ENCODE measurements at places on chromosomes 11 and 22.
A peak's percentile ranks its signal among the peaks of the same experiment; 100 is the strongest.

- no peak for DNase-seq
These were observed 10.9 kb downstream of the ZMAT5 start for GRCh38 chr22:29755889-29756288.

DNA sequence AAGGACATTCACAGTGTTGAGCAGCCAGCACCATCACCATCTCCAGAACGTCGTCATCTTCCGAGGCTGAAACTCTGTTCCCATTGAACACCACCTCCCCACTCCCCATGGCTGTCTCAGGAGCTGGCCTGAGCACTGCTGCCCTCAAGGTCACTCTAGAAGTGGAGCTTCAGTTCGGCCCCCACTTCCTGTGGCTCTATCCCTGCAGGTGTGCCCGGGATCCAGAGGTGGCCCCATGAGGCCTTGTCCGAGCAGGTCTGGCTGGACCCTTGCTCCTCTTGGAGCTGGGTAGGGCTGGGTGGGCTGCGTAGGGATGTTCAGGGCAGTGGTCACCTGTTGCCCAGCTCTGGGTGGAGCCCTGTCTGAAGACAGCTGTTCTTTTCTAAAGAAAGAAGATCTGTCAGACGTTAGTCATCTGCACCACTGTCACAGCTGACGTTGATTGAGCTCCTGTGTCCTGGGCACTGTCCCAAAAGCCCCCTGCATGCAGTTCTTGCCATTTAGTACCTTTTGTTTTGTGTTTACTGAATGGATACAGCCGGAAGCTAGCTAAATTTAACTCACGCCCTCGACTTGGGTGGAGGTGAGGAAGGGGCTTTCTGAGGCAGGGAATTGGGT, 75.5 kb upstream of the CLDN5 start:
- no peak for DNase-seq

GRCh38 chr22:17588606-17589005, 25.3 kb downstream of the SLC25A18 start:
- no peak for DNase-seq

DNA sequence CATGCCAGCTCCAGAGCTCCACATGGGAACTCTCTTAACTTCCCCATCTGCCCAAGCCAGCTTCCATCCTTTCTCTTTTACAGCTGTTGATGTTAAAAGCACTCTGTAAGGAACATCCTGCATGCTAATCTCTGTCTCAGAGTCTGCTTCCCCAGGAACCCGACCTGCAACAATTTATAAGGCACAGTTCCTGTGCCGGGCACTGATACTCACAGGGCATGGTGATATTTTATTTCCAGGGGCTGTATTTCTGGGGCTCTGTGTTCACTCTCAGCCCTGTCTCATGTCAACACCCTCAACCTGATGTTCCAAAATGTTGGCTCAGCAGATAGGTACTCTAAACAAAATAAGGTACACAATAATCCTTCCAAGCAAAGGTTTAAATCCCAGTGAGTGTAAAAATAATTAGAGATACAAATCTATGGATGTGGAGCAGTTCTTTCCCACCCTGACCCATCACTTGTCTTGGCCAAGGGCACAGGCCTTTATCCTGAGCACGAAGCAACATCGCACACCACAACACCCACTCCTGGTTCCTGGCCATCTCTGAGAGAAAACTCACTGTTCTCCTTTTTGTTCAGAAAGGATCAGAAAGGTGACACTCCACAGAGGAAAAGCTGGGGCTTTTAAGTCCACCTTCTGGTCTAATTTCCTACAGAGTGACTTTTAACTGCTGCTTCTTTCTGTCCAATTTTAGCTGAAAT, 44.8 kb upstream of the C11orf87 start:
- no peak for DNase-seq

DNA sequence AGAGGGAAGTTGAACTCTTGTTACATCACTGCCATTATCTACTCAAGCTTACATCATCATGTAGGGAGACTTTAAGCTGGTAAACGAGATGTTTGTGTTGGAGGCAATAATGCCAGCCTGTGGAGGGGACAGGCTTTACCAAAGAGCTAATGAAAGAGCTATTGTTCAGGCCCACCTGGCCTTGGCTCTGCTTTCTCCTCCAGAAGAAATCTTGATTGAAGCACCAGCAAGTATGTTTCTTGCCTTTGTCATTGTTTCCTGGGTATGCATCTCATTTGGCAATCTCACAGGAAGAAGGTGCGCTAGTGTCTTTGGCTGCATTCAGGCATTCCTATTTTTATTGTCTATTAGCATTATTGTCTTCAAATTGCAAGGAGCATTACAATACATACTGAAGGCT, 16.7 kb upstream of the CARD18 start:
- no peak for DNase-seq

GRCh38 chr22:23401111-23401909, 178.8 kb downstream of the IGLL1 start:
- DNase-seq: no peak

DNA sequence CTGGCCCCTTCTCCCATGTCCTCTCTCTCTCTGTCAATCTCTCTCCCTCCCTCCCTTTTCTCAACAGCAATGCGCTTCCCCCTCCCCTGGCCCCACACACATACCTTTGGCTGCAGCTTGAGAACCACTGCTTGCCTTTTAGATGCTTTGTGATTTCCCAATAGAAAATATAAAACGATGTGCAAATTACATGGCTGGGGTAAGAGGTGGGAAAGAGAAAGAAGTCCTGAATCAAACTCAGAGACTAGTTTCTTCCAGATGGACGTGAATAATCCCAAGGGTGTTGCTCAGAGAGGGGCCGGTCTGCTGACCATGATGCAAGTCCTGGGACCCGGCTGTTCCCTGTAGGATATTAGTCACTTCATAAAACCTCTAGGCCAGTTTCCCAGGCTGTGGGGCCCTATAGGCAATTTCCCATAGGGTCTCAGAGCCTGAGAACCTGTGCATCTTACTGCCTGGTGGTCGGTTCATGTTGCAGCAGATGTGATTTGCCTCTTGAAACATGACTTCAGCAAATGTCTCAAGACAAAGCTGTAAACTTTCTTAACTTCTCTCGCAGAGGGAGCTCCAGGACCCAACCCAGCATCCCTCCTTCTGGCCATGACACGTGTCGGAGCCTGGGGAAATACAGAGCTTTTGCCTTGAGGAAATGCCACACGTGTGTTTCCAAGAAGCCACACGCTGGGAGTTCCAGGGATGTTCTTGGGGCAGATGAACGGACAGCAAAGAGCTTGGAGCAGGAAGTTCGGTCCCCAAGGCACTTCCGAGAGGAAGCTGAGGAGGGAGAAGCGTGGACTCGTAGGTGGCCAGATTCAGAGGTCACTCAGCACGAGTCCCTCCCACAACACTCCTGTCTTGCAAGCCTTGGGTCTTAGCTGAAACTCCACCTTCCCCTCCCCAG, 34.5 kb upstream of the ETS1 start:
- no peak for DNase-seq

DNA sequence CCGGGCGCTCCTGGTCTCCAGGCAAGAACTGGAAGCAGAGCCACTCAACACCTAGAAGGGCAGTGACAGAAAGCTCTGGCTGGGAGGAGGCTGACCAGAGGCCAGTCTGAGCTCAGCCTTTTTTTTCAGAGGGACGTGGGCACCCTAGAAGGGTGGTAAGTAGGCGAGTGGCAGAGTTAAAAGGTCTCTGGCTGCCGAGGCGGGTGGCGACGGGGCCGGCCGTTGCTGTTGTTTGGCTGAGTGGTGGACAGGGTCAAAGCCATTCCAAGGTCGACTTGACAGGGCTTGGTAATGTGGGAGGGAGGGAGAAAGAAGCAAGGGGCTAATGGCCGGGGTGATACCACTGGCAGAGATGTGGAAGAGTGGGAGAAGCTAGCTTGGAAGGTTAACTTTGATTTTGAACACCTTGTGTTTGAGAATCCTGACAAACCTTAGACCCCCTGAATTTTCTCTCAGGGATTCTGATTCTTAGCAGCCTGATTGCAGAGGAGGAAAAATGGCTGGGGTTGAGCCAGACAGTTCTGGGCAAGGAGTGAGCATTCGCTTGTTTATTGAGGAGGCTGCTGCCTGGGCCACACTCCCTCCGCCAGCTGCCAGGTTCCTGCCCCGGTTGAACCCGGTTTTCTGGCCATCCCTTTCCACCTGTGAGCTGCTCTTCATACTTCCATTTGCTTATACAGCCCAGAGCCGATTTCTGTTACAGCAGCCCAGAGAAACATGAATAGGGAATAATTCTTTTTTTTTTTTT, 868 bp upstream of the SYCE3 start:
- DNase-seq: no peak

GRCh38 chr11:70032943-70033710, 45.0 kb upstream of the ANO1 start:
- DNase-seq: no peak

DNA sequence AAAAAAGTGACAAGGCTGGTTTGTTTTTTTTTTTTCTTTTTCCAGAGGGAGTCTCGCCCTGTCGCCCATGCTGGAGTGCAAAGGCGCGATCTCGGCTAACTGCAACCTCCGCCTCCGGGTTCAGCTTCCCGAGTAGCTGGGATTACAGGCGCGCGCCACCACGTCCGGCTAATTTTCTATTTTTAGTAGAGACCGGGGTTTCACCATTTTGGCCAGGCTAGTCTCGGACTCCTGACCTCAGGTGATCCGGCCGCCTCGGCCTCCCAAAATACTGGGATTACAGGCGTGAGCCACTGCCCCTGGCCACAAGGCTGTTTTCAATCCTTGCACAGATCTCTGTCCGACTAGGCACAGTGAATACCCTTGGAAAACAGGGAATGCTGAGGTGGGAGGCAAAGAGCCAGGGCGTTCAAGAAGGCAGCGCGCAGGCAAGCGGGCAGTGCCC, 566 bp downstream of the ATP6V1E1 start:
- DNase-seq: no peak

DNA sequence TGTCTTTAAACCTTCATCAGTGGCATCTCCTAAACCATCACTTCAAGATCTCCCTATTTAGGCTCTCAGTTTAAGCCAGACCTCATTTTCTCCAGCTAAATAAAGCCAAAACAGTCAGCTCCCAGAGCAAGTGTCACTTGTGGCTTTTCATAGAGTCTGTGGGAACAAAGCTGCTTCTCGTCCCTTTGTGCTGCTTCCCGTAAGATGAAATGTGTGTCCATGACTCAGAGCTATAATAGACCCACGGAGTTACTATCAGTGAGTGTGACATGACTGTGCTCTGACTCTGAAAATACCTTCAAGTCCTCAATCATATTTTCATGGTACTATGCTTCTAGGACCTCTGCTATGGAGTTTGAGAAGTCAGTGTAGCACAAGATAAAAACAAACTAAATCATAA, 57.3 kb upstream of the SLN start:
- DNase-seq: no peak

- no peak for DNase-seq
These were observed 35.1 kb upstream of the GGTLC2 start for GRCh38 chr22:22609291-22609690.

GRCh38 chr11:134995741-134996140, 583.7 kb upstream of the B3GAT1 start:
- no peak for DNase-seq

DNA sequence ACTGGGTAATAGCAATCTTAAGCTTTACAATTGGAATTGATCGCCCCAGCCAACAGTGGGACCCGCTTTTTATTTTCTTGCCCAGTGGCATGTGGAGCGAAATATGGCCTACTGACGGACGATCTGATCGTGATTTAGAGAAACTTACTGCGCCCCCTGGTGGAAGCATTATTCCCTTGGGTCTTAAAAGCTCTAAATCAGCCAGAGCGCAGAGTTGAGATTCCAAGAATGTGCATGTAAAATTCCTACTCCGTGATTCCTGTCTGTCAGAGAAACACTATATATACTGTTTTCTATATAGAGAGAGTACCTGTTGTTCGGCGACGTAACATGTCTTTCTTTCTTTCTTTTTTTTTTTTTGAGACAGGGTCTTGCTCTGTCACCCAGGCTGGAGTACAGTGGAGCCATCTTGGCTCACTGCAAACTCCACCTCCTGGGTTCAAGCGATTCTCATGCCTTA, 3.7 kb upstream of the DPF2 start:
- DNase-seq: peak; percentile 87

DNA sequence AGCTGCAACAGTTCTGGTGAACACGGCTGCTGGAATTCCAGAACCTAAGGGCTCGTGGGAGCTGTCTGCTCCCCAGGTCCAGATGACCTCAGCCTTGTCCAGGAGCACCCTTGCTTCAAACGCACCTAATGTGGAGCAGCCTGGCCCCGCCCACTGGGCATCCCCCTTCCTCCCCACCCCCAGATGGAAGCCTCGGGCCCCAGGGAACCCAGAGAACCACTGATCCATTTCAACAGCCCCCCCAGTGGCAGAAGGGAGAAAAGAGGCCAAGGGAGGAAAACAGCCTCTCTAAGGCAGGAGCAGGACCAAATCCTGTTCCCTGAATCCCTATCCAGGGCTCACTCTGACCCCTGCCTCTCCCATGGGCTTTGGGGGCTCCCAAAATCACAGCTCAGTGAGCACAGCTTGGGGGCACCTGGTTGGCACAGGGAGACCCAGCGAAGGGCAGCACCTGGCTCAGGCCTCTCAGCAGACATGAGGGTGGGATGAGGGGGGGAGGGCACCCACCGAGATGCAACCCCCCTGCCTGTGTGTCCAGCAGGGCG, 1.2 kb downstream of the CYTH4 start:
- DNase-seq: no peak

DNA sequence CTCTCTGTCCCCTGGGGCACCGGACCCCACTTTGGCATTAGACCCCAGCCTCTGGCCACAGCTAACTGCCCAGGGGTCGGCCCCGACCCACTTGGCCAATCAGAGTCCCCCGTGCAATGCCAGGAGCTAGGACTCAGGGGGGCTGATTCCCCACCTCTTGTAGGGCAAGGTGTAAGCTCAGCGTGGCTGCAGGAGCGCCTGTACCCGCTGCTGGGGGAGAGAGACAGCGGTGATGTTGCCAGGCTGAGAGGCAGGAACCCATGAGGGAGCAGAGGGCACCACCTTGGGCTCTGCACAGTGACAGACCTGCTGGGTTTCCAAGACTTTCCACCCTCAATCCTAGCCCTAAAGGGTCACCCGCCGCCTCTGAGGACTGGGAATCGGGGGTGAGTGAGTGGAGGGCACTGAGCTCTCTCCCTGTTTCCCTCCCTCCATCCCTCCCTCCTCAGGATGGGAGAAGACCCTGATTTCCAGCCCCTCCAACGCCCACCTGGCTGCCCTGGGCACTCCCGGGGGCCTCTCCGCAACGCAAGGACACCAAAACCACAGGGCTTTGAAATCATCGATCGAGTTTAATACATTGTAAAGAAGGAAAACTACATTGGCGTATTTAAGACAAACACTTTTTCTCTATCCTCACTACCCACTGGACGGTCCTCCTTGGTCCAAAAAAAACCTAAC, 128.4 kb downstream of the ARHGAP8 start:
- no peak for DNase-seq

GRCh38 chr11:5550440-5551095, 2.2 kb upstream of the OR52H1 start:
- no peak for DNase-seq

GRCh38 chr11:12174128-12174476, 63.7 kb downstream of the MICAL2 start:
- DNase-seq: no peak

DNA sequence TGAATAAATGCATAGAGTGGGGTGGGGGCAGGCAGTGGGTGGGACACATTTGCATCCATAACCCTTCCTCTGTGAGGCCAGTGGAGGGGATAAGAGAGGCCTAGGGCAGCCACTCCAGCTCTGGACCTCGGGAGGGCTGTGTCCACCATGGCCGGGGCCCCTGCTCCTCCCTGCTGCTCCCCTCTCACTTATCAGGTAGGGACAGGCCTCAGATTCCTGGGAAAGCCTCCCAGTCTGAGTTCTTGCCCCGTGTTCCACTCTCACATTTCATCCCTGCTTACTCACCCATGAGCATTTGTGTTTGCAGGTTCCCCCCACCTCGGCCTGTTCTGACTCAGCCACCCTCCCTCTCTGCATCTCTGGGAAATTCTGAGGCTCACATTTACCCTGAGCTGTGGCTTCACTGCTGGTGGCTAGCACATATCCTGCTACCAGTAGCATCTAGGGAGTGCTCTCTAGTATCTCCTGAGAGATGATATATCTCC, 128.7 kb upstream of the TOP3B start:
- DNase-seq: no peak

Measured in NCI-H2029 (cell line).